Stomach (tissue), 19 donors: ENCODE measurements at places on chromosomes 2 and 18.

- DNase-seq = peak; percentile 26
Measured at GRCh38 chr2:240466579-240467148, 31.2 kb downstream of the GPC1 start.

DNA sequence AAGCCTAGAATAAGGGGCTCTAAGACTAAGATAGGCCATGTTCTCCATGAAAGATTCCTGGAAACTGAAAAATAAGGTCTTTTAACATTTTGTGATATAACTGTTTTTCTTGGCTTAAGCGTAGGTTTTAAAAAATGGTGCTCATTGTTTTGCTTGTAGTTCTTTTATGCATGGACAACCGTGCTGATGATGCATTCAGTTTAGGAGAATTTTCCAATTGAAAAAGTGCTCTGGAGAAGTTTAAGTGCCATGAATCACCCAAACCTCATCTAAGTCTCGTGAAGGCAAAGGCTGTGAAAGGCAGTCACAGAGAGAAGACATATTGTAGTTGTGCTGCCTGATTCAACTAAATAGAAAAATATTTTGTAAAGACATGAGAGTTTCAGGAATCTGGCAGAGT, 111.8 kb upstream of the GAREM1 start:
- no peak for DNase-seq

DNA sequence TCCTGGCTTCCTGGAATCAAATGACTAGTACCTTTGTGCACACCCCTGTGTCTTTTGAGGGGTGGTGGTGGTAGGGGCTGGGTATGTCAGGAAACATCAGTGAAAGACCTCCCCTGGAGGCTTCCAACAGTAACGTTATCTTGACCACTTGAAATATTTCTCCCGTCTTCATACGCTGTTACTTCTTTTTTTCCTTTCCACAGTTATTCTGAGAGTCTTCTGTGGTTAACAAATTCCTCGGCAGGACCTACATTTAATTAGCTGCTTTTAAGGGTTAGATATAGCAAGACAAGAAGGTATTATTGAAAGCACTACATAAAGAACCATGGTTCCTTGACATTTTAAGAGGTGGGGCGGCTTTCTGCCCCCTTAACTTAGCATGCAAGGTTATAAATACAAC, 34.6 kb downstream of the UGP2 start:
- no peak for DNase-seq

DNA sequence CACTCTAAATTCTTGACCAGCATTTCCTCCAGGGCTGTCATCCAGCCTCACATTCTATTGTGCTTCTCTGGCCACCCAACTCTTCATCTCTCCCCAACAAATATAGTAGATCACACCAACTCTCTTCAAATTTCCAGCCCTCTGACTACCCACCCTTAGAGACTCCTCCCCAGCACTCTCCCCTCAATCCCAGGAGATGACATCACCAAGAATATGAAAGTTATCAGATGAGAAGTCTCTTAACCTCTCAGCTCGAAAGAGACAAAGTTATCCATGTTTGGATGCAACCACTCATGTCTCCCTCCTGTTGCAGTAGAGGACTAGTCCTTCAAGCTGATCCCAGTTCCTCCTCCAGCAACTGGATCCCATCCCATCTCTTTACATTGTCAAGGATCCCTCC, 47.1 kb downstream of the LBH start:
- no peak for DNase-seq

DNA sequence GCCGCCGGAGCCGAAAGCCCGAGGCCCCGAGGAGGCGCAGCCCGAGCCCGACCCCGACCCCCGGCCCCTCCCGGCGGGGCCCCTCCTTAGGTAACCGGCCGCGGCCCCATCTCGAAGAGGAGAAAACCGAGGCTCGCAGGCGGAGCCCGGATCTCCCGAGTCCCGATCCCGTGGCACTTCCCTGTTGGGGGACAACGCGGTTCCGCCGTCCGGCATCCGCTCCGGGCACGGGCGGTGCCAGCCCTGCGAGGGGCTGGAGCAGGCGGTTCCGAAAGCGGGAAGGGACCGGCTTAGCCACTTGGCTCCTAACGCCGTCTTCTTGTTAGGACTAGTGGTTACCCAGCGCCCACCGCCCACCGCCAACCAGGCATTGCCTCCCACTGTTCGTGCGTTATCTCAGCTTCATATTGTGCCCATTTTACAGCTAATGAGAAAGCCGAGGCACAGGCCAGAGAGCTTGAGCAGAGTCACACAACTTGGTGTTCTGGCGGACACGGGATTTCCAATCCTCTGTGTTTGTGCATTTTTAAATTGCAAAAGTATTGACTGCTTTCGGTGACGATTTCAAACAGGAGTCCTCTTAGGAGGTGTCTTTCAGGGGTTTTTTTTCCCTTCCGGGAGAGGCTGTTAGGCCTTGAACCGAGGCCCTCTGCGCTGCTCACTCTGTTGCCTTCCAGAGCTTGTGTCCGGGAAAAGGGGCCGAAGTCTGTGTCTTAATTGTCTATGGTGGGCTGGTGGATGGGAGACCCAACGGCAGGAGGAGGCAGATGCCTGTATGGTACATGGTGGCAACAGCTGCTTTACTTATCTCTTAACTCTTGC, 562 bp downstream of the CENPA start:
- DNase-seq = no peak

- no peak for DNase-seq
Measured at GRCh38 chr2:220783671-220784070, 788.4 kb downstream of the EPHA4 start.

DNA sequence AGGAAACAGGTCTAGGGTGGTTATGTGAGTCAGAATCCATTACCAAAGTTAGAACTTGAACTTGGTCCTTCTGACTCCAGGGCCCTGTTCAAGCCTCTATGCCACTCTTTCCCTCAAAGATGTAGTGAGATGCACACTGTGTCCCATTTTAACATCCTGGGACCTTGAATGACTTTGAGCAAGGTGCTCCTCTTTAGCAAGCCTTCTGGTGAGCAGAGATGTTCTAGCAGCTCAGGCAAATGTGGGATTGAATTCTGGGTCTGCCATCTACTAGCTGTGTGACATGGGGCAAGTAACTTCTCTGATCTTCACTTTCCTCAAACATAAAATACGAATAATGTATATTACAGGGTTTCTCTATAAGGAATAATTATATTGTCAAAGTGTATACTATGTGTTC, 294.0 kb upstream of the CXCR4 start:
- no peak for DNase-seq

GRCh38 chr2:150618245-150618895, 130.9 kb upstream of the RND3 start:
- no peak for DNase-seq

DNA sequence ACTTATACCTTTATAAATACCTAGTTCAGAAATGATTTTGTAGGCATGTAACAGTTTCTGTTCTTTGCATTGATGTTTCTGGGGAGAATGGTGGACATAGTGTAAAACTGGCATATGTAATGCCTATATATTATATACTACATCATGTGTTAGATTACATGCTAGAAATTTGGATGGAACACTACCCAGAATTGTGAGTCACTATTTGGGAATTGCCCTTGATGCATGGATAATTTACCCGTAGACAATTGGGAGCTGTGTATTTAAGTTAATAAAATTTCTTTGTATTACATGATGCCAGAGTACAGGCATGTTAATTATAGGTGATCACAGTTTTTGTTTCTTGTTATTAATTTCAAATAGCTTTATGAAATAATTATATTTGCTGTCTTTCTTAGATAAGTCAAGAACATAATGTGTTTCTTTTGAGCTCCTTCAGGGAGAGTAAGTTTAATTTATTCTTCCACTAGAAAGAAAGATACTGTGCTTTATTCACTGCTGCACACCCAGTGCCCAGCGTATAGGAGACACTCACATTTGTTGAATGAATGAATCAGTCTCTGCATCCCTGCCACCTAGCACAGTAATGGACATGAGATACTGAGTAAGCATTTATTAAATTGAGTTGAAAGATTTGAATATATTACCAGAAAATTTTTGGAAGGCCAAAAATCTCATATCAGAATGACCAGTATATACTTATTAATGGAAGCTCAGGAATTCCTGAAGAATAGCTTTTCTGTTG, 16.9 kb downstream of the ACSL3 start:
- no peak for DNase-seq

- peak; percentile 88 for DNase-seq
Measured at GRCh38 chr2:237490009-237490711, 3.1 kb downstream of the MLPH start.

DNA sequence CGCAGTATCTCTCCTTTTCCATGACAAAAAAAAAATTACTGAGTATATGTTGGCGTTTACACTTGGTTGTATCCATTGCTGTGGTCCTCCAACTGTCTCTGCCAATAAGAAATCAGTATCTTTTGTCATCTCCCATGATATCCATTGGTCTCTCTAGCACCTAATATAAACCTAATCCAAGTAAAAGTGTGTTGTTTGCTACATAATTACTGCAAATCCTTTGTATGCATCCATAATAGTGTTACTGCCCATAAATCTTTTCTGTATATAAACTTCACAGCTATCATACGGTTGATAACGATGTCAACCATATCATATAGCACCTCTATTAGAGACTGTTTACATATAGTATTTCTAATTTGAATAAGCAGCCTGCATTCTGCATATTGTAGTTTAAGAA, 226.9 kb downstream of the AGPS start:
- DNase-seq = no peak

DNA sequence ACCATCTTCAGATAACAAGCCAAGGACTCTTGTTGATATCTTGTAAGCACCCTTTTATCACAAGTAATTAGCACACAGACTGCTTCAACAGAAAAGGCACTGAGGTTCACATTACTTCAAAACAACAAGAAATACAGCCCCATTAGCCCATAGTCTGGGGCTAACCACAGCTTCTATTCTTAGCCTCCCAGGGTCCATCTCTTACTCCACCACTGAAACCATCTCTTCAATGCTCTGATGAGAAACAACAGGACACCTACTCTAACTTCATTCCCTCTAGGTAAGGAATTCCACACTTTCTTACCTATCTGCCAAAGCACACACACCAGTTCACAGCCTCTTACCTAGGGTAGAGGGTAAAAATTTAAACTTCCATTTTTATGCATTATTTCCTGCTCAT, 26.4 kb upstream of the CYTIP start:
- DNase-seq = no peak

- DNase-seq = no peak
Measured at GRCh38 chr18:52701219-52701935, 361.4 kb downstream of the DCC start.

DNA sequence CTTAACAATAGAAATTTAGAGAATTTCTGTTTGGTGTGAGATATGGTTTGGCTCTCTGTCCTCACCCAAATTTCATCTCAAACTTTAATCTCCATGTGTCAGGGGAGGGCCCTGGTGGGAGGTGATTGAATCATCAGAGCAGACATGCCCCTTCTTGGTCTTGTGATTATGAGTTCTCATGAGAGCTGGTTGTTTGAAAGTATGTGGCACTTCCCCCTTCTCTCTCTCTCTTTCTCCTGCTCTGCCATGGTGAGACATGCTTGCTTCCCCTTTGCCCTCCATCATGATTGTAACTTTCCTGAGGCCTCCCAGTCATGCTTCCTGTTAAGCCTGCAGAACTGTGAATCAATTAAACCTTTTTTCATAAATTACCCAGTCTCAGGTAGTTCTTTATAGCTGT, 524.7 kb upstream of the ACVR2A start:
- no peak for DNase-seq

DNA sequence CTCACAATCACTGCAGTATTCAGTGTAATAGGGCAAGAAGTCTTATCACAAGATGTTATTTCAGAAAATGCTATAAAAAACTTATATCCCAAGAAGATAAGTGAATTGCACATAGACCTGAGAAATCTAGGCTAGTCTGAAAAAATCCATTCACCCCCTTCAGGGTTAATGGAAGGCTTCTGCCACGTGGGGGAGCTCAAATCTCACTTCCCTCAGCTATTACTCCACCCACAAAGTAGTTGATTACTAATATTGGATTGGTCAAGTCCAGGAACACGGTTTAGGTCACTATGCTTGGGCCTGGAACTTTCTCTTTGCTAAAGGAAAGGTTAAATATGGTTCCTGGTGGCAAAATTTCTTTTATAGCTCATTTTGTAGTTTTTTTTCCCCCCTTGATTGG, 51.2 kb upstream of the ADAM23 start:
- peak; percentile 12 for DNase-seq

DNA sequence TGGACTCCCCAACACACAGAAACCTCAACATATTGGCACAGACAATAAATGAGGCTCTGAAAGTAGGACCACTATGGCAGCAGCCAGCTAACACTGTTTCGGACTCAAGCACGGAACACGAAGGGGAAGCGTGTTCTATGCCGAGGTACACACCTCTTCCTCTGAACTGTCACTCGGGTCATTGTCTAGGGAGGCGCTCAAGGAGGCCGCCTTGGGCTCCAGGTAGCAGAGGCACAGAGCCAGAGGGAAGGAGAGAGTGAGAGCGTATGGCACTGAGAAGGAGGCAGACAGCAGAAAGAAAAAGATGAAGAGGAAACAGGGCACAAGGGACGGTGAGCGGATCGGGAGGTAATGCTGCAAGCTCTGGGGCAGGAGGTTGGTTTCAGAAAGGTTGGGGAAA, 120.1 kb upstream of the ZBTB14 start:
- DNase-seq = no peak
